ENCODE measurements at places on chromosomes 2 and 18. TPM values are rescaled to one million over a fixed set of nuclear protein-coding genes. Genes with fewer than 3 reads are reported as not detected.

LHCGR gene
- total RNA-seq, result not detected

PDCD1 gene
- total RNA-seq, result not detected

ZNF396 gene
- 2.0 TPM for total RNA-seq

ATIC gene
- 28.0 TPM for total RNA-seq

PIEZO2 gene
- 1.6 TPM for total RNA-seq

AKAIN1 gene
- total RNA-seq, result not detected

ACMSD gene
- total RNA-seq, result not detected

IL37 gene
- total RNA-seq, result not detected

COL3A1 gene
- total RNA-seq, result 14,045 TPM

TPRKB gene
- 54.8 TPM for total RNA-seq

PLA2R1 gene
- total RNA-seq, result 27.0 TPM

CHN1 gene
- 3.3 TPM for total RNA-seq
